Stimulated activated CD8-positive, alpha-beta memory T cell treated with anti-CD3 and anti-CD28 coated beads, Interleukin-4, amount 100 ng/mL, for 1 hour (primary cell): ENCODE measurements at places on chromosomes 11 and 22.

DNA sequence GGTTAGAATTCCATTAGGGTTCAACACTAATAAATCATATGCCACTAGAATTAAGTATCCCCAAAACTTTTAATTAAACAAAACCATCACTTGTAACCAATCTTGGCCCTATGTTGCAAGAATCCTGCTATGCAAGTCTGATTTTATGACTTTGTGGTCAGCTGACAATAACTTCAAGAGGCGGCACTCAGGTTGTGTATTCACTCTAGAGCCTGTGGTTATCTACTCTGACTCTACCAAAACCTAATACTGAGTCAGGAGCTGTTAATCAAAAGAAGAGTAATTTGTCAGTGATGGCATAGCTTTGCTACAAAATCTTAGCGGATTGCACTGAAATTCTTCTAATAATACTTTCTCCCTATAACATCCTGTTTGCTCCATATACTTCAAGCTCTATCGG lies 253.7 kb downstream of the AASDHPPT start:
- DNase-seq, result no peak

DNA sequence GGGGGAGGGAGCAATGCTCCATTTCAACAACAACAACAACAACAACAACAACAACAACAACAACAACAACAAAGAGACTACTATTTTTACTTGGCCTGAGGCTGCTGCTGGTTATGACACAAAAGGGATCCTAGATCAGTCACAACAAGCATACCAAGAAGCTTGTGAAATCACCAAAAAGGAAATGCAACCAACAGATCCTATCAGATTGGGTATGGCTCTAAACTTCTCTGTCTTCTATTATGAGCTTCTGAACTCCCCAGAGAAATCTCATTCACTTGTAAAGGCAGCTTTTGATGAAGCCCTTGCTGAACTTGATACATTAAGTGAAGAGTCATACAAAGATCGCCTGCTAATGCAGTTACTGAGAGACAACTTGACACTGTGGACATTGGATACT lies 10.5 kb upstream of the MS4A2 start:
- DNase-seq, result no peak

GRCh38 chr11:117185736-117186430 lies 7.3 kb downstream of the SIDT2 start:
- DNase-seq, result no peak

DNA sequence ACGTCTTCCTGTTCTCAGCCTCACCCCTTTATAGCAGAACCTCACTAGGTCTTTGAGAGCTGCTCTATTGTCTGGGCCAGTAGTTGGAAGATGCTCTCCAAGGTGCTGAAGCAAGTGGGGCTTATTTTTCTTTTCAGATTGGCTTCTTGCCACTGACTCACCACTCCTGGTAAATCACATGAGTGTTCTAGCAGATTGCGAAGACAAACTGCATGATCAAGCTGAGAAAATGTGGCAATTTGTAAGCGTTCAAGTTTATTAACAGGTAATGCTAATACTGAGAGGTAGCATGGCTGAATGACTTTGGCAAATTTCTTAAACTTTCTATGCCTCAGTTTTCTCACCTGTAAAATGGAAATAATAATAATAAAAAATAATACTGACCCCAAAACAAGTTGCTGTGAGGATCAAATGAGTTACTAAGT lies 59.2 kb downstream of the CACNG2 start:
- no peak for DNase-seq

DNA sequence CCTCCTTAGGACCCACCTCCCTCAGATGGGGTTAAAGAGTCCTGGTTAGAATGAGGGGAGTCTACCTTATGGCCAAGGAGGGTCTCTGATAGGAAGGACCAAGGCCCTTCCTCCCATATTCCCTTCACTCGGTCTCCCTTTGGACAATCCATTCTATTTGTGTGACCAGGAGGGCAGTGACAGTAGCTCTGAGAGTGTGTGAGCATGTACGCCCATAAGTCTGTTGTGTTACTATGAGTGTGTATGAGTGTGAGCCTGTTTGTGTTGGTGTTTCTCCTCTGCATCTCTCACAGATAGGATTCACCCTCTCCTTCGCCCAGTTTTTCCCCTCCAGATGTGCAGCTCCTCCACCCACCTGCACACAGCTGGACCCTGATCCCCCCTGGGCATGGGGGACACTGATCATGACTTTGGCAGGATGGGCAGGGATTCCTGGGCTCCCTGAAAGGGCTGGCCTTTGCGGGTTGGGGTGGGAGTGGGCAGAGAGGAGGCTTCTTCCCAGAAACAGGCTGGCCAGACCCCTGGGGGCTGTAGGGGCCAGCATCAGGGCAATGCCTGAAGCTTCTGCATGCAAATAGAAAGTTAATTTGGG lies 14.5 kb downstream of the PHLDB1 start:
- no peak for DNase-seq

DNA sequence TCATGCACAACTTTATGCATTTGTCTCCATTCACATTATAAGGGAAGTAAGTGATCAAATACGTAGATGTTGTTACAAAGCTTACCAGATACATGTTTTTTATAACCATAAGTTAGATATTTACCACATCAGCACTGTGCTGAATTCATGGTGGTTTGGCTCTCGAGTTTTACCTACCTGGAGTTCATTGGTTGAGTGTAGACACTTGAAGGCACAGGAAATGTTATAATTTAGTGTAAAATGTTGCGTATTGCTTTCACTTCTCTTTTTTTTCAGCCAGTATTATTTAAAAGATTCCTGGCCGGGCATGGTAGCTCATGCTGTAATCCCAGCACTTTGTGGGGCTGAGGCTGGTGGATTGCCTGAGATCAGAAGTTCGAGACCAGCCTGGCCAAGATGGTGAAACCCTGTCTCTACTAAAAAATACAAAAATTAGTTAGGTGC lies 53.1 kb upstream of the GRK2 start:
- no peak for DNase-seq

DNA sequence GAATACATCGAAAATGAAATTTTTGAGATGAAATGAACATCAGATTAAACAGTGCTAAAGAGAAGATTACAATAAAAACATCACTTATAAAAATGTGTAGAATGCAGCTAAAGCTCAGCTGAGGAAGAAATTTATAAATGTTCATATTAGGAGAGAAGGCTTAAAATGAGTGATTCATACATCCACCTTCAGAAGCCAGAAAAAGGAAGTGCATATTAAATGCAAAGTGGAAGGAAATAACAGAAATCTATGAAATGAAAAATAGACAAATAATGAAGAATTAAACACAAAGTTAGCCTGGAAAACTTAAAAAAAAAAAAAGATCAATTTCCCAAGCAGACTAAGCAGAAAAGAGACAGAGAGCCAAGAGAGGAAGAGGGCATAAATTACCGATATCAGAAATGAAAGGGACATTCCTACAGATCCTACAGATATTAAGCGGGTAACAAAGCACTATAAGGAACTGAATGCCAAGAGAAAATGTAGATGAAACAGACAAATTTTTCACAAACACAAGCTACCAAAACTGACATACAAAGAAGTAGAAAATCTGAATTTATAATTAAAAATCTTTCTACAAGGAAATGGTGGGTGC lies 7.2 kb upstream of the MOB2 start:
- no peak for DNase-seq

GRCh38 chr11:74182635-74183034 lies 11.5 kb downstream of the PPME1 start:
- DNase-seq, result no peak
